ENCODE measurements at places on chromosomes 7 and 10.

DNA sequence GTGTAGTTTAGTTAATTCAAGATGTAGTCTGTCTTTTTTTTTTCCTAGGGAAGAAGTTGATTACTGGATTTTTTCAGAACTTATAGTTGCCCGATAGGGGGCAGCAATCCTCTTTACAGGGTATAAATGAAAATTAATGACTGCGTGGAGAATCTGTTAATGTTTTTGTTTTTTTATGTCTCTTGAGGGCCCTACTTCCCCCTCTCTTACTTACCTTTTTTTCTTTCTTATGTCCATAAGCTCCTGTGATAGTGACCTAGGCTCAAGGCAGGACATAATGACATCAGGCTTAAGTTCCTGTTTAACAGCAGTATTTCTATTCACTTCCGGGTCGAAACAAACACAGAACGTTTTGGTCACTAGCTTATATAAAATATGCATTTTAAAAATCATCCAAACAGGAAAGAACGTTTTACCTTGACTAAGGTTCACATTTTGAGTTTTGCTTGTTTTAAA, 18.8 kb downstream of the CDC123 start:
- no peak for DNase-seq

DNA sequence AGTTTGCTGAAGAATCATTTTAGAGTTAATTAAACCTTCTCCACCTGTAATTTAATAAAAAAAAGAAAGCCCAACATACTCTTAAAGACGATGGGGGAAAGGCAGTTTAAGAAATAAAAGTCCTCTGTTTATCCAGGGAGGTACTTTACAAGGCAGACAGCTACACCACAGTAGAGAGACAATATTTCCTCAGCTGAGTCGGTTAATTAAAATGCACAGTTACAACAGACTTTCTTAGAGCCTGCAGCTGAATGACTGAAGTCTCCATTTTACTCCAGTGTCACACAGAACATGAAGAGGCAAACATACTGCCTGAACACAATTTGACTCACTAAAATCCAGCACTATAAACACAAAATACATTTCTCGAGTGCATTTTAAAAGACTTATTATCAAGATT, 15.1 kb downstream of the LRRTM3 start:
- no peak for DNase-seq

GRCh38 chr10:124283215-124283948, 135.3 kb downstream of the OAT start:
- DNase-seq = no peak

GRCh38 chr7:143359771-143360353, 2.7 kb downstream of the FAM131B start:
- DNase-seq = peak; percentile 5

- no peak for DNase-seq
These were observed 6.5 kb upstream of the DENND2A start for GRCh38 chr7:140646931-140647647.

- no peak for DNase-seq
These were observed 36.7 kb upstream of the ABLIM1 start for GRCh38 chr10:114694752-114695151.

DNA sequence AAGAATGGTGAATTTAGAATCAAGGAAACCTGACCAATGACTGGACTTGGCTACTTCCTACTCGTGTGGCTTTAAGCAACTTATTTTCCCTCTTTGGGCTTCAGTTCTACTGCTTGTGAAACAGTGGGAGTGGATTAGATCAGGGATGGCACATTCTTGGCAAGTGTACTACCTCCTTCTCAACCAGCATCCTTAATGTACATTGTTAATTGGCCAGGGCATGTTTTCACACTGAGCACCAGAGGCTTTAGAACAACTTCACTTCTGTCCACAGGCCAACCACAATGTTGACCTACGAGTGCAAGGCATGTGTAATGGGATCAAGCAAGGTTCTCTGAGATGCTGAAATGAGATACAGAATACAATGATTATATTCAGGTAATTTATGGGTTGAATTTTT, 315.3 kb downstream of the ADRA2A start:
- no peak for DNase-seq

DNA sequence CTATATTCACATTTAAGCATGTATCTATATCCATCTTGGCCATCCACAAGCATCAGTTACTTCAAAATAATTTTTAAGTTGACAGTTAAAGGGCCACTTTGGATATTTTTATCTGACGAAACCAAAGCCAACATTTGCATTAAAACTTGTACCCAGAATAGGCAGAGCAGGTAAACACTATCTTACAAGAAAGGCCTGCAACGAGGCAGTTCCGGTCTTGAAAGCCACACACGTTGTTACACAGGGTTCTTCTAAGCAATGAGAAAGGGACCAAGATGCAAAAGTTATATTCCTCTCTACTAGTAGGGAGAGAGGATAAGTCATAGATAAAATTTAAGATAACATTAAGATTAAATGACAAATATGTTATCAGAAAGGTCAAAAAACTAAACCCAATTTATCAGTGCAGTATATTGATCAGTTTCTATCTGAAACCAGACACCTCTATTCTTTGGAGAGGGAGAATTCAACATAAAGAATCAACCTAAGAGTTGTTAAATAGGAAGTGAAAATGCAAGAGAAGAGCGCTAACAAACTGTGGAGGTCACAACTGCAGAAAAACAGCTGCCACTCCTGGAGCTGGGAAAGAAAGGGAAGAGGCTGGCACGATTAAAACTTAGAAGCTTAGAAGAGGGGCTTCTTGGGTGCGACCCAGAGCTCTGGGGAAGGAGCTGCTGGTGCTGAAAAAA, 701.3 kb downstream of the TNS3 start:
- DNase-seq = no peak

DNA sequence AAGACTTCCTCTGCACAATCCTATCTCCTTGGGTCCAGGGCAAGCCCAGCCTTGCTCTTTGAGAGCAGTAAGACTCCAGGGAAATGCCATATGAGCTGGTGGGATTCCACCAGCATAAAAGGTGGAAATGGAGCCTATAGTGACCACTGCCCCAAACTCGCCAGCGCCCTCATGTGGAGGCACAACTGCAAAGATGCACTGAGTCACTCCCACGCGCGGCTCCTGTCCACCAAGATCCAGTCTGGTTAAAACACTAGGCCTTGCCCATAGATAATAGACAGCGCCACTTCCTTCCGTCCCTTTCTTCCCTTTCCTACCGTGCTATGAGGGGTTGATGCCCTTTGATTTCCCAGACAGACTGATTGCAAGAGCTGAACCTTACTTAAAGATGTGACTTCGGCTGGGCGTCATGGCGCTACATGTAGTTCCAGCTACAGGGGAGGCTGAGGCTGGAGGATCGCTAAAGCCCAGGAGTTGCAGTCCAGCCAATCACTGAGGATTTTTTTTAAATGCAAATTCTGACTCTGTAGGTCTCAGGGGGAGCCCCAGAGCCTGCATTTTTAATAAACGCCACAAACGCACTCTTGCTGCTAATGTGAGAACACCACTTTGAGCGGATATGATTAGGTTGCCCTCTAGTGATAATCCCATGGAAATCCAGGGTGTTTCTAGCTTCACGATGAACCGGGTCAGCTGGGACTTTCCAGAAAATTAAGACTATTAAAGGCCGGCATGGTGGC, 136.5 kb downstream of the EPC1 start:
- DNase-seq = no peak

GRCh38 chr7:121447911-121448300, 51.8 kb upstream of the FAM3C start:
- DNase-seq = no peak

DNA sequence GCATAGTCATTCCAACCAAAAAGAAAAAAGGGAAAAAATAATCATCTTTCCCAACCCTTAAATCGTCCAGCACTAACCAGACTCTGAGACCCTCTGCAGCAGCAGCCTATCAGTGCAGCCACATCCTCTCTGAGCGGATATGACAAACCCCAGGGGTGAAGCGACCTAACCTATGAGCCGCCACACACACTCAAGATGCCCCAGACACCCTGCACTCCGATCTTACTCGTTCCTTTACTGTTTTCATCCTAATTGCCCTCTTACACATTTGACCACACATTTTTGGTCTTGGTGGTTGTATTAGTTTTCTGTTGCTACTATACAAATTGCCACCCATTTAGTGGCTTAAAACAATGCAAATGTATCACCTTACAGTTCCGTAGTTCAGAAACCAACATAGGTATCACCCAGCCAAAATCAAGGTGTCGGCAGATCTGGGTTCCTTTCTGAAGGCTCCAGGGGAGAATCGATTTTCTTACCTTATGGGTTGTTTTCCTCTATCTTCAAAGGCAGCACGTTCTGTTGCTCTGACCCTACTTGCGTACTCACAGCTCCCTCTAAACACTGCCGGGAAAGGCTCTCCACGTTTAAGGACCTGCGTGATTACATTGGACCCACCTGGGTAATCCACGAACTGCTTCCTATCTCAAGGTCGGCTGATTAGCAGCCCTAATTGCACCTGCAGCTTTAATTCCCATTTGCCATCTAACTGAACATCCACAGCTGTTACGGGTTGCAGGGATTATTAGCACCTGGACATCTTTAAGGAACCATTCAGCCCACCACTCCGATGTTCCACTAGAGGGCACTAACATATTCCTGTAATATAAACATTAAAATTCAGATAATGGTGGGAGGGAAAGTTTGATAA, 37.3 kb upstream of the PRSS1 start:
- DNase-seq = peak; percentile 78

DNA sequence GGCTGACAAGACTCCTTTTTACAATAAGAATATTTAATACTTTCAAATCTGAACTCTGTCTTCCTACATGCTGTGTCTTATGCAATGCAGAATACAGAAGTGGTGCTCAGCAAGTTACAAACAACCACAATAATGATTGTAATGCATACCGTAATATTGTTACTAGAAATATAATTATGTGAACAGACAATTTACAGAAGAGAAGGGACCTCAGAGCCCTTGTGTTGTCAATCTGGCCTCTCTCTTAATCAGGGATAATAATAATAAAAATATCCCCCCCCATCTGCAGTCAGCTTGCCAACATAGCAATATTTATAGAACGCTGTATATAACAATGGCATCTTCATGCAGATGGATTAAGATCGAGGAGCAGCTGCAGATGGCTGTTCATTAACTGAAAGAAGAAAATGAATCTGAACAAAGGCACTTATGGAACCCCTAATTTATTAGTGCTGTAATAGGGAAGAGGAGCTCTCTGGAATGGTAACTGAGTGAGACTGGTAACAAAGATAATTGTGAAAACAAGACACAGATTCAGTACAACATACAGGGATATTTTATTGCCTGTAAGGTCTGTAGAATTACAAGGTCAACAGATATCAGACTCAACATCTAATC, 106.3 kb downstream of the TMEM26 start:
- no peak for DNase-seq

DNA sequence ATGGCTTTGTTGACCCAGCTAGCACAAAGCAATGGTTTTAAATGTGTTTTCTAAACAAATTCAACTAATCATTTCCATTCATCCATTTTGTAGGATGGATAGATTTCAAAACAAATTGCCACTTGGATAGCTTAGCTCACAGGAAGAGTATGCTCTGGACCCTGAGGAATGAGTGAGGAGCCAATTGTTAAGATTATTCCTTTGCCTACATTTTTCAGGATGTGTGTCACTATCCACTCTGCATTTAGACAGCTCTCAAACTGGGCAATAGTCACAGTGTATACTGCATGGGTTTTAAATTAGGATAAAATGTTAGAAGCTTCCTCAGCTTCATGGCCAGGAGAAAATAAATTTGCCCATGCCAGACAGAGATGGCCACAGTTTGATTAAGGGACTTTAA, 605.6 kb upstream of the TEX47 start:
- DNase-seq = no peak

DNA sequence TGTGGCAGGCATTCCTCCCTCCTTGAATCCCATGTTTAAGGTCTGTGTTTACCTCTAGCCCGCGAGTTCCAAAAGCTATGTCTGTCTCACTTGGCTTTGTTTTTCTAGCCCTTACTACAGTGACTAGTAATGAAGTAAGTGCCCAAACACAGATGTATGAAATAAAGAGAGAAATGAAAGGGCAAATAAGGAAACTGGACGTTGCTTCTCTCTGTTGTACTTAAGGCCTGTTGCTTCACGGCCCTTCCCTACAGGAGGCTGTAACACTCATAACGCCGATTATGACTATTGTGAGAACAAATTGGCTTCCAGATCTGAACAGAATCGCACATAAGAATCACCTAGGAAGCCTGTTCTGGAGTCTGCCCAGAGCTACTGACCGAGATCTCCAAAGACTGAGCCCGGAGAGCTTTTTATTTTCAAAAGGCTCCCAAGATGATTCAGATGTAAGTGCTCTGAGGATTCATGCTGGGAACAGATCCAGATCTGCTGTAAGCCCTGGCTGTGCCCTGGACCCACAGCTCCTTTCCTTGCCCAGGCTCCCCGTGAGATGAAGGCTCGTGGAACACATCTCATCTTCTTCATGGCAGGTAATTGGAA, 432.6 kb downstream of the SDK1 start:
- DNase-seq = no peak

DNA sequence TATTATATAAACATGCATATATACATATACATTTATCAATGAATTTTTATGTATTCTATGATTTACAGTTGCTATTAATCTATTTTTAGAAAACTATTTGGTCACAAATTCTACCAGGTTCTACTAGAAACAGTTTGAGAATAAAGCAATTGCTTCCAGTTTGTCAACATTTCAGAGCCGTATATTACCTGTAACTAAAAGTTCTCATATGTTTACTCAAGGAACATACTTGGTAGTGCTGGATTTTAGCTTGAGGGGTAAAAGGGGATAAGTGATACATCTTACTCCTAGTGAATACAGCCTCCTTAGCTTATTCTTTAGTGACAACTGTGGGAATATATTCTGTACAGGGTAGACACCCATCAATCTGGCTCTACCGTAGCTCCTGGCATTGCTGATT, 1590.5 kb upstream of the LRRTM3 start:
- no peak for DNase-seq

- no peak for DNase-seq
These were observed 57.7 kb downstream of the PPP1R3C start for GRCh38 chr10:91575044-91575610.

GRCh38 chr10:49694466-49694865, 15.0 kb downstream of the C10orf53 start:
- no peak for DNase-seq

- DNase-seq = no peak
These were observed 158.4 kb upstream of the TMEM72 start for GRCh38 chr10:44752451-44753441.

GRCh38 chr7:7805511-7806153, 87.2 kb upstream of the RPA3 start:
- no peak for DNase-seq

DNA sequence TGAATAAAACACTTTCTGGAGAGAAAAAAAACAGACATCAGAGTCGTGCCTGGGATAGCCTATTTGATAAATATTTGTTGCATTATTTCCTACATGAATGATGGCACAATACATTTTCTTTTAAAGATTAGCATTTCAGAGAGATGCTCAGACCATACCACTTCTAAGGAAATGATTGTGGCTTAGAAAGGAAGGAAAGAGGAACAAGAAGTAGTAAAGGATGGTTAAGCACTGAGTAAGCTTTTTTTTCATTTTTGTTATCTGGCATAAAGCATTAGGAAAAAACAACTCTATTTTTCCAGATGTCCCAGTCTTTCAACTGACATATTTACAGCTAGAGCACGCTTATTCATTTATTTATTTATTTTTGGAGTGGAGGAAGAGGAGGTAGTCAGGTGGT, 258.8 kb upstream of the TEX47 start:
- DNase-seq = no peak

GRCh38 chr7:5001911-5002310, 42.9 kb upstream of the MMD2 start:
- no peak for DNase-seq

- no peak for DNase-seq
These were observed 251.3 kb upstream of the CHRM2 start for GRCh38 chr7:136617176-136617575.

- DNase-seq = no peak
These were observed 86.0 kb downstream of the ICA1 start for GRCh38 chr7:8175929-8176369.

Data from GDM1 (cell line).